ENCODE measurements at places on chromosomes 7 and 10. TPM values are rescaled to one million over a fixed set of nuclear protein-coding genes. Genes with fewer than 3 reads are reported as not detected.

Gene CYP17A1
- 0.07 TPM for total RNA-seq

Gene TRPV5
- total RNA-seq, result not detected

Gene MYH16
- 0.89 TPM for total RNA-seq

Gene NPY
- not detected for total RNA-seq

Gene XPNPEP1
- total RNA-seq, result 94.6 TPM

Gene SVIL
- total RNA-seq, result 67.0 TPM

Gene OR2A5
- total RNA-seq, result not detected

Gene NPFFR1
- total RNA-seq, result 0.04 TPM

Gene EIF5AL1
- total RNA-seq, result 0.41 TPM

Gene PDZD7
- 3.5 TPM for total RNA-seq

Gene CLEC2L
- total RNA-seq, result not detected

Gene CYP2C18
- not detected for total RNA-seq

Gene ITPRID1
- total RNA-seq, result not detected
